ENCODE measurements at places on chromosomes 12 and 14. TPM values are rescaled to one million over a fixed set of nuclear protein-coding genes. Genes with fewer than 3 reads are reported as not detected.

DNA sequence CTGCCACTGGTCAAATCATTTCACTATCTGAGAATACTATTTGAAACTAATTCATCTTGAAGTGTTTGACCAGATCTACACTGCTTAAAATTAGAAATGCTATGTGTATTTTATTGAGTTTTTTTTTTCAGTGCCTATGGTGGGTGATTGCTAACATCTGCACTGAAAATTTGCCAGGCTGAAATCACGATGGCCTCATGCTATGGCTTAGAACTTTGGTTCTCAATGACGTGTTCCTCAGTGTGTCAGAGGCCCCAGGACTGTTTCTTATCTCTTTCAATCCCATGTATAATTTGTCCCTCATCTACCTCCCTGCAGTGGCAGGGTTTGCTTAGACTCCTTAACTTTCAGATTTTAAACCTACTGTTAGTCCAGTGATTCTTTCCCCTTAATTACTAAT is 36.2 kb upstream of the NKX2-8 start:
- DNase-seq, result no peak

DNA sequence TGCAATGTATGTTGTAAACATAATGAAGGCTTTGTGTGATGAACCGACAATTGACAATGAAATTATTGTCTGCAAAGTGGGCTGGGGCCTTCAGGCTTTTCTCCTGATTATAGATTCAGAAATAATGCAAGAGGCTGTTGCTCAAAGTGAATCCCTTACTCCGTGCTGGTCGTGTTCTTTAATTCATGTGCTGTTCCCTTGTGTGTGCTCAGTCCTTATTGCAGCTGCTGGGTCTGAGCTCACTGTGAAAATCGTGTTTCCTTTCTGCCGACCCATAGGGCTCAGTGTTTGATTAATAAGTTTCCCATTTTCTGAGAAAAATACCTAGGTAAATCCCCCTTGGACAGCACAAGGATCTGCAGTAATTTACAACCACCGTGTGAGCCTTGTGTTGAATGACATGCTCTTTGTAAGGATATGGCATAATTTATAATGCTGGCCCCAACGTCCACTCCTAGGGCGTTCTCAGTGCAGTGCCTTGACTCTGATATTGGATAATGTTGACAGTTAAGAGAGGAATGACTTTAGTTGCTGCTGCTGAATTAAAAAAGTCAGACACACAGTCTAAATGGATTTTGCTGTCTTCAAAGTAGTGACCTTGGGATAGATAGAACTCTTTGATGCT is 81.6 kb downstream of the RGS6 start:
- no peak for DNase-seq

DNA sequence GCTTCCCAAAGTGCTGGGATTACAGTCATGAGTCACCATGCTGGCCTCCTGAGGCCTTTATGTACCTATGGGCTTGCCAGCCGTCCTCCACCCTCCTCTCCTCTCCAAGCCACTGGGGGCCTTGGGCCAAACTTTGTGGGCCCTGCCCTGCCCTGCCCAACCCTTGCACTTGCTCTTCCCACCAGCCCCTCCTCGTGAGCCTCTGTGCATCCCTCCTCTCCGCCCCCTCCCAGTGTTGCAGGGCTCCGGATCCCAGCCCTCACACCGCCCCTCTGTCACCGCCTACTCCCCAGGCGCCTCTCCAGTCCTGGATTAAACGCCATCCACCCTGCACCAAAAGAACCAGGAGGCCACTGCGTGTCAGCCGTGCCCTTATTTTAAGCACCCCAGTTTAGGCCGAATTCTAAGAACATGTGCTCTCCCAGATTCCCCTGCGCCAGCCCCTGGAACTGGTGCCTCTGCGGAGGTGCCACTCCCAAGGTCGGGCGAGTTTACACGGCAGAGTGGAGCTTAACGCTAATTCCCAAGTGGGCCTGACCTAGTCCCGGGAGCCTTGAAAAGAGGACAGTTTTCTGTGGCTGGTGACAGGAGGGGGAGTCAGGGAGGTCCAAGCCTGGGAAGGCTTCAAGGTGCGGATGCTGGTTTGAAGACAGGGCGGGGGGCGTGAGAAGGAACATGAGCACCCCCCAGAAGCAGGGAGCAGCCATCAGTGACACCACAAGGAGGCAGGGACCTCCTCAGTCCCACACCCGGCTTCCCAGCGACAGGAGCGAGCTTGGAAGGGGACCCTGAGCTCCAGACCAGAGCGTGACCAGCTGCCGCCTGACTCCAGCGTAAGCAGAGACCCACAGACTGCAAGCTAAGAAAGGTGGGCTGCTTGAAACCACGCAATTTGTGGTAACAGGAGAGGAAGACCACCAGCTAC is 21.2 kb upstream of the CDCA4 start:
- DNase-seq, result no peak

GPN3 gene
- 17.4 TPM for total RNA-seq

DNA sequence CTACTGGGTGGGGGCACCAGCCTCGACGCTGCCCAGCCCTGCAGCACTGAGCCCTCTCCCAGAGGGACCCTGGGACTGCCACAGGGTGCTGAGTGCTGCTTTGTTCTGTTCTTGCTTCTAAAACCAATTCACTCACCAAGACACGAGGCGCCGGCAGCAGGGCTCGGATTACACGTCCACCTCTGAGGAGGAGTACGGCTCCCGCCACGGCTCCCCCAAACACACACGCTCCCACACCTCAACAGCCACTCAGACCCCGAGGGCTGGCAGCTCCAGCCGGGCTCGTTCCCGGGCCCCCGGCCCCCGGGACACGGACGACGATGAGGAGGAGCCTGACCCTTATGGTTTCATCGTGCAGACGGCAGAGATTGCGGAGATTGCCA is 24.3 kb downstream of the CEP170B start:
- DNase-seq, result no peak

HECTD1 gene
- total RNA-seq, result 325 TPM

DNA sequence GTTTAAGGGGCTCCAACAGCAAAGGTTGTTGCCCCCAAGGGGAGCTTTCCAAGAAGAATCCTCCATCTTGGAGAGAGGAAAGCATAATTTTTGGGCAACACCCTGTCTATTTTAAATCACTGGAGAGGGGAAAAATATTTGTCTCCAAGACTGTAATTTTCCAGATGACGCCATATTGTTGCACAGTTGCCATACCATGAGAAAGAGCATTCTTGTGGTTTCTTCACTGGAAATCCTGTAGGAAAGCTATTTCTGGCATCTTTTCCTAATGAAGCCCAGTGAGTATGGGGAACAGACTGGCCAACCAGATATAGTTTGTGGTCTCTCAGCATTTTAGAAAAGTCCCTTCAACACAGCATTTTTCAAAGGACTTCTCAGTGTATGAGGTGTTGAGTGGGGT is 88.1 kb upstream of the MANSC4 start:
- DNase-seq, result no peak

NGB gene
- total RNA-seq, result 1.7 TPM

TDRD9 gene
- 0.74 TPM for total RNA-seq

PTMS gene
- 132 TPM for total RNA-seq

- DNase-seq, result no peak
Observed at GRCh38 chr12:75317784-75318183, 12.3 kb downstream of the CAPS2 start.

DNA sequence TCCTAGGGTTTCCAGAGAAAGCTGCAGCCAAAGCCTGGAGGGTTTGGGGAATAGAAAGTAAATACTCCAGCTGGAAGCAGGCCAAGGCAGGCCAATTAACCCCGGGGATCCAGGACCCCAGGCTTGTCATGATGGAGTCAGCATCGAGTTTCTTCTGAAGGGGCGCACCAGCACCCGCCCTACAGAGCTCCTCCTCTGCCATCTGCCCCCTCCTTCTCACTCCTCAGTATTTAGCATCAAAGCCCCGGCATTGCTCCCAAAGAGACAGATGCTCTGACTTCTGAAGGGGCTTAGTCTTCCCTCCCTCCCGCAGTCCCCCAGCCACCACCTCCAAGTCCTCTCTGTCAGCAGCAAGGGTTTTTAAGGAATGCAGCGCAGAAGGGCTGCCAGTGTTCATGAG is 285.1 kb upstream of the NOS1 start:
- DNase-seq, result peak; percentile 72

DNA sequence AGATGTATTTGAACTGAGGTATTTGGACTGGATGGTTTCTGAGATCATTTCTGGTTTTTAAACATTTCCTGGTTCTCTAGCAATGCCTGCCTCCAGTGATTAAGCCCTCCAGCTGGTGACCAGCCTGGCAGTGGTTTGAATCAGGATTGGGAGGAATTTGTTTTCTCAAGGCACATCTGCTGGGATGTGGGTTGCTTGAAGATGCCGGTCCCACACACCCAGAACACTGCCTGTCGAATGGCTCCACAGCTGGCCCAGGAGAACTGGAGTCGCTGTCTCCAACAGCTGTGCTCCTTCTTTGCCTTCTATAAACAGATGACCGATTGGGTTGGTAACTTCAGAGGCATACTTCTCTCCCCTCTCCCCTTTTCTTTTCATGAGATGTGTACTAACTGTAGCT is 258.0 kb upstream of the DDHD1 start:
- no peak for DNase-seq

GRCh38 chr14:61211476-61212255 is 69.5 kb downstream of the TMEM30B start:
- DNase-seq, result no peak

PMCH gene
- not detected for total RNA-seq

CEBPE gene
- total RNA-seq, result not detected

PTPRO gene
- 0.49 TPM for total RNA-seq

GRCh38 chr14:80385336-80385735 is 174.0 kb upstream of the DIO2 start:
- DNase-seq, result no peak

DNA sequence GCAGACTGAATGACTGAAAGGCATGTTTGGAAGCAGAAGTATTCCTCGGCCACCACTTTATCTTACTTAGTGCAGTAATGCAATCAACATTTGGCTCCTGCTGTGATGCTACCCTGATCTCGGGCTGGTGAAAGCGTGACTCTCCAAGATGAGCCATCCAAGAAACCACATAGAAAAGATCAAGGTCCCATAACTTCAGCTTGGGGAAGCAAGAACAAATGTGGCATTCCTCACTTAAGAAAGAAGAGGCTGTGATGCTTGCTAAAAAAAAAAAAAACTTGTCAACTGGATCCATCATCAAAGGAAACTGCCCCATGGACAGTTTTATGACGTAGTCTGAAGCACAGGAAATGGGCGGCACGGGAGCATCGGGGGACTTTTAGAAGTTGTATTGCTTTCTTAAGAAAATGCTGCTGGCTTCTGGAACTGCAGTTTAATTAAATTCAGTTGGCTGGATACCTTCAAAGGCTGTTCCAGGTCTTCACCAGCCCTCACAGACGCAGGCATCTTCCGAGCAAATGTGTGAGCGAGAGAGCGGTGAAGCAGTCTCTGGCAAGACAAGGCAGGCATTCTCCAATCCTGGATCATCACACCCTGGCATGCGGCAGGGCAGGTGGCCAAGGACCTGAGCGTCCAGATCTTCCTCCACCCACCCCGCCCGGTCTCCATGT is 38.2 kb upstream of the MAP1LC3B2 start:
- no peak for DNase-seq

DNA sequence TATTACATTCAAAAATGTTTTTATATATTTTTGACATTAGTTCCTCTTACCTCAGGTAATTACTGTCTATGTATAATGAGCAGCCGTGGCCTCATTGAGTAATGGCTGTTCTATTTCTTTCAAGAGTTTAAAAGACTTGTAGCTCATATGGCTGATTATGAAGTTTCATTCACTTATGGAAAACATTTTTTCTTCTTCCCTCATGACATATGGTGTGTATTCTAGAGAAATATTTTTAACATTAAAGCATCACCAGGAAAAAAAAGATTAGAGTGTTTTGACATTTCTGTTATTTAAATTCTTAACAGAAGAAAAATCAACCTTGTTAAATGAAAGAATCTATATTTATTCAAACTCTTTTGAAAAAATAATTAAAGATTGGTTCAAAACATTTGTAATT is 422.4 kb downstream of the TMEM117 start:
- no peak for DNase-seq

- DNase-seq, result no peak
Observed at GRCh38 chr12:6340032-6340638, 1.7 kb downstream of the TNFRSF1A start.

DTX1 gene
- total RNA-seq, result 8.3 TPM

GRCh38 chr12:6277982-6278438 is 32.5 kb upstream of the PLEKHG6 start:
- DNase-seq, result no peak

- no peak for DNase-seq
Observed at GRCh38 chr14:92225731-92226130, 97.2 kb upstream of the SLC24A4 start.

GRCh38 chr14:38143170-38143569 is 64.5 kb upstream of the SSTR1 start:
- DNase-seq, result no peak

DNA sequence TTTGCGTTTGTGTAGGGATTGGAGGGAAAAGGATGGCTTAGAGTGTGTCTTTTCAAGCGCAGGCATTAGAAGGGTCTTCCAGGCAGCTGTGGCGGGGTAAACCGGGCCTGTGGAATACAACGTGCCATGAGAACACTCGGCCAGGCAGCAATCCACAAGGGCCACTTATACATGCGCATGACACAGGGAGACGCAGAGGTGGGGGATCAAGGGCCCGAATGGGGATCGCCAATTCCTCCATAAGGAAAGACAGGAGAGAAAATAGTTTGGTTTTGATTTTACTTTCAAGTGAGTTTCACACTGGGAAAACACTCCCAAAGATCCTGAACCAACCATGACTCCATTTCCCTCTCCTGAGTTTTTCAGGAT is 71.6 kb downstream of the SPRING1 start:
- DNase-seq, result no peak

DNA sequence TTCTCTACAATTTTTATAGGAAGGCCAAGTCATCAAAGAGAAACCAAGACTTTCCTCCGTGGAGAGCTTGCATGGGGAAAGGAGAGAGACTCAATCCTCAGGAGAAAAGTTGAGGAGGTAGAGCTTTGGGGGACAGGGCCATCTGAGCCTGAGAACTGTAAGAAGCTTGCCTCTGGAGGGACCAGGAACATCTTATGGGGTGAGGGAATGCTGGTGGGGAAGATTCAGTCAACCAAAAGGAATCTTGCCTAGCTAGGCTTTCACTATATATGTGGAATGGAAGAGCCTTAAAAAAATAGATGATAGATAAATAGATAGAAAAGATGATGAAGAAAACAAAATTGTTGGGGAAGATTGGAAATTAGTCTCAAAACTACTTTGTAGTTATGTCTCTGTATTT is 63.5 kb downstream of the DYRK2 start:
- DNase-seq, result no peak

GRCh38 chr14:80109055-80109454 is 102.2 kb downstream of the DIO2 start:
- DNase-seq, result no peak

All from vagina (tissue), 2 donors.